SK-N-SH (cell line): ENCODE measurements at places on chromosomes 16 and 17. TPM values are rescaled to one million over a fixed set of nuclear protein-coding genes. Genes with fewer than 3 reads are reported as not detected.

- H3K36me3 ChIP-seq = peaks cover 15% of the 10 kb centered on the region; the same call in 1 of the 2 replicates
- peak within 1 kb of the TSS; percentile 98 for H3K27ac ChIP-seq
- peak; percentile 97 for DNase-seq
- H3K4me1 ChIP-seq = peaks cover 20% of the 10 kb centered on the region
Observed at GRCh38 chr17:78979780-78980623, at the start of gene LGALS3BP. LGALS3BP (minus strand) TSS chr17:78979923; CDS start chr17:78977191, 2,732 bp downstream.

DNA sequence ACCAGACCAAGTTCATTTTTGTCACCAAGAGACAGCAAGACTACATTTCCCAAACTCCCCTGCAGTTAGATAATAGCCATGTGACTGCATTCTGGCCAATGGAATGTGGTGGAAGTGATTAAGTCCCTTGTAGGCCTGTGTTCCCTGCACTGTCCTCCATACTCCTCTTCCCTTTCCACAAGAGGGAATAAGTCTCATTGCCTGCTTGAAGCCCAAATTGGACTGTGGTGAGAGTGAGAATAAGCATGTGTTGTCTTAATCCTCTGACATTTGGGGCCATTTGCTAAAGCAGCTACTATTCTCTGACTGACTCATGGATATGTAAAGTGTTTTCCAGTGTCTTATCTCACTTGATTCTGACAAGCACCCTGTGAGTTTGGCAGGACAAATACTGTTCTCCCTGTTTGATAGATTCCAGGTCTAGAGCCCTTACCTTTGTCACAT is 20.7 kb downstream of the PIK3R6 start:
- H3K4me3 ChIP-seq = no peak overlapping the region
- peak; percentile 34 for DNase-seq
- H3K36me3 ChIP-seq = no peaks in the 10 kb centered on the region
- no peaks in the 10 kb centered on the region for H3K4me1 ChIP-seq
- H3K27ac ChIP-seq = no peak overlapping the region

Gene CA7
- 0.11 and 0.12 TPM in 2 replicates for polyA plus RNA-seq

DNA sequence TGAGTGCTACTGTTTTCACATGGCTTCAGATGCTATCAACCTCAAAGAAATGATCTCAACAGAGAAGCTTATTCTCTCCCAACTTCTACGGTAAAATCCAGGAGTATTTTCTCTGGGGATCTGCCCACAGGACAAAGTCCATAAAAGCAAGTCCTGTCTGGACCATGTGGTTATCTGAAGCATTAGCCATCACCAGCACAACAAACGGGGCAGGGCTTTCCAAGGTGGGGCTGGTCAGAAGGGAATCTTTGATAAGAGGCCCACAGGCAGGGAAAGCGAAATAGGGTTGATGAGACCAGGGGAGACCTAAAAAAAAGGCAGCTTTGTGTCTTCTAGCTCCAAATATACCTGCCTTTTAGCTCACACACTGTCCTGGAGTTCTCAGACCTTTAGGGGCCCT is 38.7 kb upstream of the CACNG3 start:
- no peak for DNase-seq
- H3K4me1 ChIP-seq = no peaks in the 10 kb centered on the region
- no peak overlapping the region for H3K4me3 ChIP-seq
- no peaks in the 10 kb centered on the region for H3K36me3 ChIP-seq

Gene ASPA
- polyA plus RNA-seq = not detected in 2 replicates

GRCh38 chr17:34424814-34425491 is 61.9 kb upstream of the CCL1 start:
- no peak for DNase-seq
- H3K4me1 ChIP-seq = no peaks in the 10 kb centered on the region
- H3K4me3 ChIP-seq = no peak overlapping the region
- H3K36me3 ChIP-seq = no peaks in the 10 kb centered on the region
- H3K27me3 ChIP-seq = peaks cover 9% of the 10 kb centered on the region; the same call in 1 of the 2 replicates

GRCh38 chr16:5025171-5025632 is 8.5 kb downstream of the NAGPA start:
- no peak overlapping the region for H3K27ac ChIP-seq
- H3K27me3 ChIP-seq = peaks cover 14% of the 10 kb centered on the region; the same call in 1 of the 2 replicates
- no peaks in the 10 kb centered on the region for H3K4me1 ChIP-seq
- no peak for DNase-seq

- H3K27me3 ChIP-seq = no peaks in the 10 kb centered on the region
- H3K4me3 ChIP-seq = no peak overlapping the region
- no peaks in the 10 kb centered on the region for H3K4me1 ChIP-seq
- DNase-seq = no peak
- H3K27ac ChIP-seq = no peak overlapping the region
- H3K36me3 ChIP-seq = no peaks in the 10 kb centered on the region
Observed at GRCh38 chr17:3639981-3640596, 3.5 kb downstream of the CTNS start.

Gene FBXW10B
- polyA plus RNA-seq = 0.46 and 1.7 TPM in 2 replicates

DNA sequence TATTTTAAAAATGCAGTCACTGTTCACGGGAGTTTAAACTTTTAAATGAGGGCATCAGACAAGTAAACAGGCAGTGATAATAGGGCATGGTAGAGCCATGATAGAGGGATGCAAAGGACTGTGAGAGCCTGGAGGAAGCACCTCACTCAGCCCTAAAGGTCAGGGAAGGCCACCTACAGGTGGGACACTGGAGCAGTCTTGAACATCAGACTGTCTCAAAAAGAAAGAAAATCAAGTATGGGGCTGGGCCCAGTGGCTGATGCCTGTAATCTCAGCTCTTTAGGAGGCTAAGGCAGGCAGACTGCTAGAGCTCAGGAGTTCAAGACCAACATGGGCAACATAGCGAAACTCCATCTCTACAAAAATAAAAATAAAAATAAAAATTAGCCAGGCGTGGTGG is 31.0 kb upstream of the DHRS7B start:
- DNase-seq = no peak
- no peak overlapping the region for H3K27ac ChIP-seq
- H3K4me3 ChIP-seq = no peak overlapping the region
- H3K27me3 ChIP-seq = no peaks in the 10 kb centered on the region
- H3K4me1 ChIP-seq = peaks cover 3% of the 10 kb centered on the region; the same call in 1 of the 2 replicates

DNA sequence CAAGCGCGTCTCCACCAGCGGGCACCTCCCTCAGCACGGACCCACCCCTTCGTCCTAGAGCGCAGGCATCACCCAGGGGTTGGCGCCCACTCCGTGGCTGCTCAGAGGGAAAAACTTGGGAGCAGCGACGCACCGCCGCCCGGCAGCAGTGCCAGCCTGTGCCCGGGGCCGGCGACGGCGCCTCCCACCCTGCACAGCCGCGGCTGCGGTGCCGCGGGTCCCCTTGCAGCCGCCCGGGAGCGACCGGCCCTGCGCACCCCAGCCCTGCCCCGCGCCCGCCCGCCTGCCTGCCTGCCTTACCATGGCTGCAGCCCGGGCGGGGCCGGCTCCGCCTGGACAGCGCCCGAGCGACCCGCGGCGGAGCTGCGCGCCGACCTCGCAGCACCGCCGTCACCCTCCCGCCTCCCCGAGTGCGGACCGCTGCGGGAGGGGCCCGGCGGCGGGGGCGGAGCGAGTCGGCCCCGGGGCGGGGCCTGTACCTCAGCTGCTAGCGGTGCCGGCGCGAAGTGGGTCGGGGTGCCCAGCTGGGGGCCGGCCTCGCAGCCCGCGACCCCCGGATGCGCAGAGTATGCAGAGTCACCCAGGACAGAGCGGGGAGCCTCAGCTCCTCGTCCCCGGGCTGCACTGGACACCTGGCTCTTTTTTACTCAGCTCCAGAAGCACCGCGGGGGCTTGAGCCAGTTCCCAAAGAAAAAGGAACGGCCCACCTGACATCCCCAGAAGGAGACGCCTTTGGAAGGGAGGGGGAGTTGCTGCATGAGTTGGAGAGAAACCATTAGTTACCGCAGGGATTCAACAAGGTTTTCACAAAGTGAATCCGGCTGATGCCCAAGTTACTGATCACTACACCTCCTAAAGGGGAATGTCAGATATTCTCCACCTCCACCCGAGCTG is 17.5 kb upstream of the MTMR4 start:
- peak; percentile 95 for DNase-seq
- no peaks in the 10 kb centered on the region for H3K27me3 ChIP-seq

- no peaks in the 10 kb centered on the region for H3K36me3 ChIP-seq
- no peak overlapping the region for H3K4me3 ChIP-seq
Observed at GRCh38 chr16:63563819-63564505, 1527.7 kb upstream of the CDH8 start.

Gene TBC1D3
- not detected in 2 replicates for polyA plus RNA-seq
